ENCODE measurements at places on chromosomes 12 and 14.

DNA sequence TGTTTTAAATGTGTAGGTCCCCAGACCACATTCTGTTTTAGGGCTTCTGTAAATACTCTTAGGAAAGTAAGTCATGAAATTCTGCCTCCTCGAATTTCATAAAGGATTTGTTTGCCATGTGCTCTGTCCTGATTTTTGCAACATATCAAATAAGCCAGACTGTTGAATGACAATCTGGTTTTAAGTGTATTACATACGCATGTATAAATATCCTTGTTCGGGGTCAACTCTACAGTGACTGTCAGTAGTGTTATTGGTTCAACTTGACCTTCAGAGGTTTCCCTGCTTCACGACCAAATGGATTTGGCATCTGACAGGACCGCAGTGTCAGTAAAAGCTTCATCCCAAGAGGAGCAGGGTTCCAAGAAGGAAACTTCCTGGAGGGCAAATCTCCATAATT is 52.7 kb downstream of the PPM1A start:
- DNase-seq: no peak

- DNase-seq: no peak
These were observed 74.3 kb upstream of the ARID2 start for GRCh38 chr12:45655186-45655585.

DNA sequence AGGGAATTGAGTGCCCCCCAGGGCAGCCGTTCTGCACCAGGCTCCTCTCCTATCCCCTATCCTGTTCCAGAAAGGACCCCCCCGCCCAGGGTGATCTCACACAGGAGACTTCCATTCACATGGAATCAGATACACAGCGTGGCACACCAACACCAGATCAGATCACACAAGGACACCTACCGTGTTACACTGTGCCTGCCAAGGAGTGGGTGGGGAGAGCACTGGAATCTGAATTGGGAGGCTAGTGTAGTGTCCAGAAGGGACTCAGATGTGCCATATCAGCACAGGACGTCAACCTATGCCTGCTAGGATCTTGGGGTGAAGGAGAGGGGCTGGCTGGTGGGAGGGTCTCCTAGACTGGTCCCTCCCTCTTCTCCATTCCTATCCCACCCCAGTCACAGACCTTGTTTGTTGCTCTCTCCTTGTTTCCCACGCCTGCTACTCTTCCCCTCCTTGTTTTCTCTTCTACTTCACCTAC is 2.3 kb downstream of the PTMS start:
- DNase-seq: no peak

DNA sequence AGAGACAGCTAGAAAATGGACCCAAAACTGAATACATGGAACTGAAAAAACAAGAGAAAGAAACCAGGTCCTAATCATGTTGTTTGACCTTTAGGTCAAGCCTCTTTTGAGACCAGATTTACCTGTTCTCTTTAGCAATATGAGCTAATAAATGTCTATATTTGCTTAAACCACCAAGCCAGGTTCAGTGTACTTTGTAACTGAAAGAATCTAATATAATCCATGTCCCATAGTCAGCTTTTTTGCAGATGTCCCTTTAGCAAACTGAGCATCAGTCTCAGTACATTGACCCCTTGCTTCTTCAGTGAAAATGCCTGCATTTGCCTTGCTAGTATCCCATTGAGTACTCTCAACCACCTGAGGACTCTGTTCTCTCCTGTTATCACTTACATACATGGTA is 61.7 kb downstream of the PLCZ1 start:
- DNase-seq: no peak

DNA sequence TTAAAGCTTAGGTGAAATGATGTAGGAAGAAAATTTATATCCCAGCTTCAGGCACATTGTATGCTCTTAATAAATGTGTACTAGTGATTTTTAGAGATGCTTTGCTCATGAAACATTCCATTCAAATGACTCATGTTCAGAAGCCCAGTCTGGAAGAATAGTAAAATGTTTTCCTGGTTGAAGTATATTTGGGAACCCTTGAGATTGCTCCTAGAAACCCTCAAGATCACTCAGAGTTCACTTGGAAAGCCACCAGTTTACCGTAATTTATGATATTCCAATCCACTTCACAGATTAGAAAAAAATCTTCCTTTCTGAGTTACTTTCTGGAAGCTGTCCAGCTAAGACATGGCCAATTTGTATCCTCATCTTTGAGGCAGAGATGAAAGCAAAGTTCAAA is 186.4 kb downstream of the SYT10 start:
- no peak for DNase-seq

- DNase-seq: no peak
These were observed 846 bp upstream of the MTHFD1 start for GRCh38 chr14:64387232-64387781.

- DNase-seq: no peak
These were observed 41.9 kb downstream of the PAWR start for GRCh38 chr12:79648881-79649280.

GRCh38 chr14:95477411-95478269 is 38.8 kb downstream of the SYNE3 start:
- no peak for DNase-seq

GRCh38 chr14:68947802-68948201 is 31.3 kb downstream of the ACTN1 start:
- DNase-seq: peak; percentile 95

All from ascending aorta (tissue), 2 donors.